ENCODE measurements at places on chromosomes 4 and X.

- peak; percentile 2 for DNase-seq
These were observed 11.0 kb upstream of the DUSP9 start for GRCh38 chrX:153635788-153636668.

DNA sequence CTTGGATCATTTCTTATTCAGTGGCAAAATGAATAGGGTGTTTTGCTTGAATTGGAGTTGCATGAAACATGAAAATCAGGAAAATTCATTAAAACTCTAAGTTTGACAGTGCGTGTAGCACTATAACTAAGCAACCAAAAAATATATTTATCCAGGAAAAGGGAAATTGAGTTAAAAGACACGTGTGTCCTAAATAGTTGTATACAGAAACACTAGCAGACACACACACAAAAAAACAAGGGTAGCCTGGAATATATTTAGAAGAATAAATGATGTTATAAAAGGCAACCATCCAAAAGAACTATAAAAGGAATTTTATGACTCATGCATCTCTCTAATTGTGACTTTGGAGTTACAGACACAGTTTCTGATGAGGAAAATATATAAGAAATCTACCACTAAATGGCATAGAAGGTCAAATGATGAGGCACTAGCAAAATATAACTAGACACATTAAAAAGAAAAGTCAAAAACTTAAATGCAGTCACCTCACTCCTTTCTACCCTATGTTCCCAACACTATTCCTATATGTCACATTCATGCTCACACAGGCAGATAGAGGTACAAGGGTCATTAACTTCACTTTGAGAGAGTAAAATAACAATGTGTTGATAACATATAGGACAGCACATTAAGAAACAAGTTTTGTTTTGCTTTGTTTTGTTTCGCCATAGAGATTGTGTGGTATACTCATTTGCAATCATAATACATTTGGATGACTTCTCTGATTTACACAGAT, 793.6 kb upstream of the INTU start:
- DNase-seq = peak; percentile 78

DNA sequence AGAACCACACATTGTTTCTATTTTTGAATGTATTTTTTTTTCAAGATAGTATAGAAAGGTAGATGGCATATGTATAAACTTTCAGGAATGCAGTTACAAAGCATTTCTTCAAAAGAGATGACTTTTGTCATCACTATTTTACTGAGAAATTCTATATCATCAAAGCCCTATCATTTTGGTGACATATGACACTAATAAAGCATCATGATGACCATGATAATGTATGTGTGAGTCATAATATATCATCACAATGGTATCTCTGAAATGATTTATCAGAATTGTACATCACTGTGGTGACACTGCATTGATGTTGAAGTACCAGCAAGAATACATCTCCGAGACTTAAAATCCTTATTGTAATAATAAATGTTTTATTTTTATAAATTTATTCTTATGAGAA, 1740.8 kb downstream of the PCDH7 start:
- peak; percentile 1 for DNase-seq

- no peak for DNase-seq
These were observed 72.6 kb downstream of the GC start for GRCh38 chr4:71711044-71711984.

- DNase-seq = no peak
These were observed 1016.5 kb downstream of the SH3BGRL start for GRCh38 chrX:82218361-82218760.
